Activated CD4-positive, alpha-beta T cell treated with anti-CD3 and anti-CD28 coated beads for 1 hour (primary cell): ENCODE measurements at places on chromosomes 13 and 19.

DNA sequence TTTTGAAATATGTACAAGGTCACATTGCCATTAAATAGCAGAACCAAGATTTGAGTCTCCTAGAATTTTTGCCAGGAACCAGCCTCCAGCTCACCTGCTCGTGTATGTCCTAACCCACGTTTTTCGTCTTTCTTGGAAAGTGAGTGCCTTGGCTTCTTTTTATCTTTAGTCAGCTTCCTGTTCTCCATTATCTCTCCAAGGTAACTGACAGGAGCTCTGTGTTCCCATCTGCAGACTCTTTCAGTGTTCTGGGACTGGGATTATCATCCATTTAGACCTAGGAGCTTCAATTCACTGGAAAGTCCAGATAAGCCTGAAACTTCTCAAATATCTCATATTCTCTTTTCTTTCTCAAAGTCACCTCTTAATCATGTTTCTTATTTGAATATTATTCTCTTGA lies 193.7 kb downstream of the ZIC5 start:
- DNase-seq = no peak

GRCh38 chr19:45774765-45775164 lies 5.7 kb upstream of the SIX5 start:
- DNase-seq = no peak

DNA sequence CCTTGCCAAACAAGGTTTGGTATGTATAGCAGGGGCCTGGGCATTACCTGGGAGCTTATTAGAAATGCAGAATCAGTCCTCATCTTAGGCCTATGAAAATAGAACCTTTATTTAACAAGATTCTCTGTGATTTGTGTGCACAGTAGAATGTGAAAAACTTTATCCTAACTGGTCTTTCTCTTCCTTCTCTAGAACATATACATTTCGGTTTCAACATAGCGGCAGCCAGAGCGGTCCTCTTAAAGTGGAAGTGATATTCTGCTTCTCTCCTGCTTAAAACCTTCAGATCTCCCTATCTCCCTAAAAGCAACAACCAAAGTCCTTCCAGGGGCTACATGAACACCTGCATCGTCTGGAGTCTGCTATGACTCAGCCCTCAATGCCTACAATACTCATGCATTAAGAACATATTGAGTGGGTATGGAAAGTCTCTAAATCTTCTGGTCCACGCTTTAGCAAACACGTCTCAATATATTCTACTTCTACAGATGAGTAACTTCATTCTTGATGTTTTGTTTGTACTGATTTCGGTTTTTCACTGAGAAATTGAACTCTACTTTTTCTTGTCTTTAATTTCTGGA lies 84.5 kb downstream of the SPRY2 start:
- DNase-seq = no peak

DNA sequence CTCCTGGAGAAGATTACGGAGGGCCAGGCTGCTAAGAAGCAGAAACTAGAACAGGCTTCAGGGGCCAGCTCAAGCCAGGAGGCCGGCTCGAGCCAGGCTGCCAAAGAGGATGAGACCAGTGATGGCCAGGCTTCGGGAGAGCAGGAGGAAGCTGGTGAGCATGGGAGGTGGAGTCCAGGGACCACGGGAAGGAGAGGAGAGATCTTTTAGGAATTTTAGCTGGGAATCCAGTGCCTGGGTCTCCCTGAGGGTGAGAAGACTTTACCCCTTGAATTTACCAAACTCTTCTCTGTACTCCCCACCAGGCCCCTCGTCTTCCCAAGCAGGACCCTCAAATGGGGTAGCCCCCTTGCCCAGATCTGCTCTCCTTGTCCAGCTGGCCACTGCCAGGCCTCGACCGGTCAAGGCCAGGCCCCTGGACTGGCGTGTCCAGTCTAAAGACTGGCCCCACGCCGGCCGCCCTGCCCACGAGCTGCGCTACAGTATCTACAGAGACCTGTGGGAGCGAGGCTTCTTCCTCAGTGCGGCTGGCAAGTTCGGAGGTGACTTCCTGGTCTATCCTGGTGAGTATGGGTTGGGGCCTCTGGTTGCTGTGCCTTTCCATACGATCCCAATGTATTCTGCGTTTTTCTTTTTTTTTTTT lies 824 bp downstream of the TSEN34 start:
- no peak for DNase-seq
